LHCN-M2 (cell line): ENCODE measurements at places on chromosomes 1 and 21. TPM values are rescaled to one million over a fixed set of nuclear protein-coding genes. Genes with fewer than 3 reads are reported as not detected.

DNA sequence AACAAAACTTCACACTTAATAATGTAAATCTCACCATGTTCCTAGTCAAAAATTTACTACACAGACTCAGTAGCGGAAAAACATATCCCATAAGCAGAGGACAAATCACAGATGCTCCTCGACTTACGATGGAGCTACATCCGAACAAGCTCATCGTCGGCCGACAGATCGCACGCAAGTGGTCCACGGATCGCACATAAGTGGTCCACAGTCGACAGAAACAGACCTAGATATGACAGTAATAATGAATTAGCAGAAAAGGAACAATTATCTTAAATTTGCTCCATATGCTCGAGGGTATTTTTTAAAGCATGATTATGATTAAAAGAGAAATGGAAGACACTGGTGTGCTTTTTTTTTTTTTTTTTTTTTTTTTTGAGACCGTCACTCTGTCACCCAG lies 36.3 kb downstream of the WDR4 start:
- no peak for DNase-seq

DNA sequence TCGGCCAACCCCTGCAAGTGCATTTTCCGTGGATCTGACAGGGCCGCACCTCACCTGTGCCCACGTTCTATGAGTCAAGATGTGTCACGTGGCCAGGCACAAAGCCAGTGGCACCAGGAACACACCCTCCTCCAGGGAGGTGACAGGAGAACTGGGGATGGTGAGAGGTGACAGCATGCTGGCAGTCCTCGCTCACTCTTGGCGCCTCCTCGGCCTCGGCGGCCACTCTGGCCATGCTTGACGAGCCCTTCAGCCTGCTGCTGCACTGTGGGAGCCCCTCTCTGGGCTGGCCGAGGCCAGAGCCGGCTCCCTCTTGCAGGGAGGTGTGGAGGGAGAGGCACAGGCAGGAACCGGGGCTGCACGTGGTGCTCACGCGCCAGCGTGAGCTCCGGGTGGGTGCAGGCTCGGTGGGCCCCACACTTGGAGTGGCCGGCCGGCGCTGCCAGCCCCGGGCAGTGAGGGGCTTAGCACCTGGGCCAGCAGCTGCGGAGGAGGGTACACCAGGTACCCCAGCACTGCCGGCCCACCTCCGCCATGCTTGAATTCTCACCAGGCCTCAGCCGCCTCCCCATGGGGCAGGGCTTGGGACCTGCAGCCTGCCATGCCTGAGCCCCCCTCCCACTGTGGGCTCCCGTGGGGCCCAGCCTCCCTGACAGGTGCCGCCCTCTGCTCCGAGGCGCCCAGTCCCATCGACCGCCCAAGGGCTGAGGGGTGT lies 11.6 kb upstream of the TTC34 start:
- DNase-seq = no peak

DNA sequence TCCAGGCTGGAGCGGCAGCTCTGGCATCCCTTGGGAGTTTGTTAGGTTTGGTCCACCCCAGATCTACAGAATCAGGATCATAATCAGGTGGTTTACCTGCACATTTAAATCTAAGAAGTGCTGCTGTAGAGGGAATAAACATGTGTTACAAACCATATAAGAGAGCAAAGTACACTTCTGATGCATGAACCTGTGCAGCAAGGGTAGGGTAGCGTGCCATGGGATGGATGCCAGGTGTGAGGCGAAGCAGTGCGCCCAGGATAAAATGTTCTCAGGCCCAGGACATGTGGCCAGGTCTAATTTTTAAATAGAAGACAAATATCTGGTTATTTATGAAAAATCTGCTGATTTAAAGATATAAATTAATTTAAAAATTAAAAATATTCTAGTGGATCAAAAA lies 308.8 kb upstream of the USP24 start:
- DNase-seq = no peak

DNA sequence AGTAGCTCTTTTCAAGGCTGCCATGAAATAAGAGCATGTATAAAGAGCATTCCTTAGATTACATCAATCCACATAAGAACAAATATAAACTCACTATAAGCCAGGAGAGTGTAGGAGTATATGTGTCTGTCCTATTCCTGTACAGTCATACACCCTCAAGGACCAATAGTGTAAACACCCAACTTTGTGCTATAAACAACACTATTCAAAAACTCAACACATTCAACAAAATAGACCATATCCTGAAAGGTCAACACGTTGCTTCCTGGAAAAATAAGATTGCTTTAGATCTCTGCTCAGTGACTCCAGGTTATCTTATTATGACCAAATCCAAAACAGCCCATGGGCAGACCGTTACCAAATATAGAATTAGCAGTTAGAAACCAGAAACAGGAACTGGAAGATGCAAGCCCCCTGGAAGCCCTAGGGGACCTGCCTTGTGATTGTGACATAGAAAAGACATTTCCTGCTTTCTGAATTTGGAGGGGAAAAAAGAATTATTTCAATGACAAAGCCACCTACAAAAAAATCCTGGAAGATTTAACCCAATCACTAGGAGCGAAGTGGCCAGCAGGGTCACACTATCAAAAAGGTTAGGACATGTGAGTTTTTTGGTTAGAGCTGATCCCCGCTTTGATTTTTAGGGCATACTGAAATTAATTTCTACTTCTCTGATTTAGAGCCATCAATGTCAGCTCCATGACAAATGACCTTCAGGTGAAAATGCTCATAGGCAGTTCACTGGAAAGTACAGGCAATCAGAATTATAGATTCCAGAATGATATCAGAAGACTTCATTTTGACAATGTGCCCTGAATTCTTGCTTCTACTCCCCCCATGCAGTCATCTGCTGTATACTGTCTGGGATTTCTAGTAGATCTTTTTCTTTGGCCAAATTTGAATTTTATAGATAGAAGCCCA lies 59.9 kb downstream of the LRRC8C start:
- no peak for DNase-seq

GRCh38 chr1:109112056-109112651 lies 1.8 kb upstream of the ELAPOR1 start:
- peak; percentile 51 for DNase-seq

DNA sequence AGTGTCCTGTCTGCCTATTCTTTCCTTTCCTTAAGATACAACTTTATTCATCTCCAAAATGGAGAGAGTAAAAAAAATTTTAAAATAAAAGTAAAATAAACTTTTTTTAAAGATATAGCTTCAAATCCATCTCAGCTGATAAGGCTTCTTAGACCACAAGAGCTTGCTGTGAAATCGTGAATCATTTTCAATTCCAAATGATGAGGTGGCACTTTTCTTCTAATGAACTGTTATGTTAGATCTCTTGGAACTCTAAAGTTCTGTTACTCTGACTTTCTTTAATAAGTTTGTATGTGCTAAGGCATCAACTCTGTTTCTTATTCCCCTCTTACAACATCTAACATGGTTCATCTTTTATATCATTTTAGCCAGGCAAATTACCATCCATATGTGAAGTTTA lies 4.5 kb downstream of the SH3GLB1 start:
- peak; percentile 21 for DNase-seq

The LMOD1 gene
- 0.13 and 0.29 TPM in 2 replicates for total RNA-seq

The GCSAML gene
- not detected in 2 replicates for total RNA-seq

The SPRR2A gene
- not detected in 2 replicates for total RNA-seq
